Right renal pelvis (tissue), 4 donors: ENCODE measurements at places on chromosomes 3 and 15. TPM values are rescaled to one million over a fixed set of nuclear protein-coding genes. Genes with fewer than 3 reads are reported as not detected.

GRCh38 chr15:99454941-99455788, 110.6 kb upstream of the MEF2A start:
- peak; percentile 51 for DNase-seq

DNA sequence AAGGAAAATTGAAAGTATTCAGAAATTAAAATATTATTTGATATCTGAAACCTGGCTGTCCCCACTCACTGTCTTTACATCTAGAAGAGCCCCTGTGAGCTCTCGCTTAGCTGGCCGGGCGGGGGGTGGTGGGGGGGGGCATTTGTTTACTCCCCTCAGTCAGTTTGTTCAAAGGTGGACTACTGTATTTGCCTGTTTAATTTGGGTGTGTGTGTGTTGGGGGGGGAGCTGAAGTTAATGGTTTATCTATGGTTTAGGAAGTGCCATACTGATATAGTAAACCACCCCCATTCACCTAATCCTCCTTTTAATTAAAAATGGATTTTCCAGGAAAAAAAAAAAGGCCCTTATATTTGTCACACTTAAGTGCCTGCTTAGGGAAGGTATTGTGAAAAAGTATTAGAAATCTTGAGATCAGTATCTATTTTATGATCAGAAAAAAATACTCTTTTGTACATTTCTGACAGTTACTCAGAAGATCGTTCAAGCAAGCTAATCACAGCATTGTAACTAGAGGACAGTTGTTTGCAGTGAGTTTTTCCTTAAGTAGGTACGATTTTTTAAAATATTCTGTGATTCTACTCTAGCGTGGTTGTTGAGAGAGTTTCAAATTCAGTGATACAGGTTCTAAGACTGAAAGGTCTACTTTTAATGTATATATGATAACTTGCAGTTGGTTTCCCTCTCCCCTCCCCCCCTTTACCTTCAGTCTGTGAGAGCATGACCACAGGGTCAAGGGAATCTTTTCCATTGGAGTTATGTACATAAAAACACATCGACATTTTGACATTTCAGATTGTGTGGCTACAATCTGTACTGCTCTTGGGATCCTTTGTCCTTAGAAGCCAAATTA, 8.5 kb downstream of the NR2F2 start:
- no peak for DNase-seq

GRCh38 chr15:101501703-101502373, 12.3 kb upstream of the PCSK6 start:
- no peak for DNase-seq

GRCh38 chr3:45948311-45948781, 5.1 kb downstream of the CXCR6 start:
- DNase-seq = no peak

GRCh38 chr3:143884861-143885260, 36.6 kb upstream of the SLC9A9 start:
- no peak for DNase-seq

DNA sequence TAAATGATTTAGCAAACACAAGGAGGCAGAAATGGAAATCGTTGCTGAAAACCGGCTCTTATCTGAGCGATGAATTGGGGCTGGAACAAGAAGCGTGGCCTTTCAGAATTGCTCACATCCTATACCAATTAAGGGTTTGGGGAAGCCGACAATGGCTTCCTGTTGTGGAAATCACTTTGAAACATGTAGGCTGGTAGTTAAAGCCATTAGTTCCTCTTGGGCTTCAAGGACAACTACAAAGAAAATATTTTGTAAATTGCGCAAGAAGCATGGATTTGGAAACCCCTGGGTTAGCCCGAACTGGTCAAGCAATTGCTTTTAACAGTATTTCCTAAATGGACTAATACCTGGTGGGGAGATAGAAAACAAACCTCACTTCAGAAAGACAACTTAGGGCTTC, 182.4 kb downstream of the ADAMTS9 start:
- DNase-seq = no peak

GRCh38 chr15:99399061-99399460, 147.8 kb downstream of the LRRC28 start:
- DNase-seq = no peak

- DNase-seq = no peak
Observed at GRCh38 chr3:47581422-47581821, 2.8 kb upstream of the CSPG5 start.

GRCh38 chr15:74215958-74216357, 13.4 kb upstream of the STRA6 start:
- no peak for DNase-seq

GRCh38 chr3:101722394-101723173, 1.8 kb upstream of the CEP97 start:
- DNase-seq = no peak

DNA sequence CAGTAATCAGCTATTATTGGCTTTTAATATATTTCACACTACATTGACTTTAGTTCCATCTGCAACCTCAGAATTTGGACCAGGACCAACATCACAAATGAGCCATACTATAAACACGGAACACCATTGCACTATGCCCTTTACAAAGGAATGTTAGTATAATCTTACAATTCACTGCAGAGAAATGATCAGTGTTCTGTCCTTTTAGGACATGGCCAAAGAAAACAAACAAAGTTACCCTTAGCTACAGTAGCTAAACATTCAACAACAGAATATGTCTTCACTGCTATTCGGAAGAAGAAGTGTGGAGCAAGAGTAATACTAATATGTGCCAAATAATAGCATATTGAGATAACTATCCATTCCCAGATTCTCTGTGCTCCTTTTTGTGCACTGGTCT, 90.4 kb downstream of the NAALADL2 start:
- no peak for DNase-seq

GRCh38 chr3:108227131-108227530, 4.9 kb upstream of the IFT57 start:
- no peak for DNase-seq

GRCh38 chr3:143826296-143826695, 22.0 kb downstream of the SLC9A9 start:
- no peak for DNase-seq

- DNase-seq = no peak
Observed at GRCh38 chr15:74434263-74435136, 742 bp upstream of the SEMA7A start.

GRCh38 chr3:23619705-23620637, 185.8 kb upstream of the UBE2E1 start:
- no peak for DNase-seq

DNA sequence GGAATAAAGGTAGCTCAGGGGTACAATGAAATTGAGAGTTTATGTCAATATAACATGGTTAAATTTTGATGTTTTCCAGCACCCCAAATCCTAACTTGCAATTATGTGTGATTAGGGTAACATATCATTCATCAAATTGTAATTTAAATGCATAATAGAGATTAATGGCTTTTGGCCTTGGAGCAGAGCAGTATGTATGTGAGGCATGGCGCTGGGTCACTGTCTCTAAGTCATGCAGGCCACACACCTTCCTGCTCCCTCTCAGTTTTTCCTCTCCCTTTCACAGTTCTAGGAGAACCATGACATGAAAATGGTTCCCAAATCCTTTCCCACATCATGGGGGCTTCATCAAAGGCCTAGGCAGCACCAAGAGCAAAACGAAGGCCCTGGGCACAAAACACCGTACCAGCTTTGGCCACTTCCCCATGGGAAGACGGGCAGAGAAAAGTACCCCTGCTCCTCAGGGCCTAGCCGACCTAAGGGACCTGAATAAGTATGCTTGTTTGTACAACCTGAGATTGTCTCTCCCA, 3.9 kb upstream of the SRP14 start:
- DNase-seq = no peak

- no peak for DNase-seq
Observed at GRCh38 chr15:31222773-31223341, 103.8 kb upstream of the KLF13 start.

- no peak for DNase-seq
Observed at GRCh38 chr15:71219645-71220044, 104.4 kb downstream of the THSD4 start.

GRCh38 chr3:130395916-130396315, 50.4 kb downstream of the COL6A5 start:
- DNase-seq = no peak

GRCh38 chr15:68478853-68479252, 46.9 kb upstream of the ITGA11 start:
- no peak for DNase-seq

DNA sequence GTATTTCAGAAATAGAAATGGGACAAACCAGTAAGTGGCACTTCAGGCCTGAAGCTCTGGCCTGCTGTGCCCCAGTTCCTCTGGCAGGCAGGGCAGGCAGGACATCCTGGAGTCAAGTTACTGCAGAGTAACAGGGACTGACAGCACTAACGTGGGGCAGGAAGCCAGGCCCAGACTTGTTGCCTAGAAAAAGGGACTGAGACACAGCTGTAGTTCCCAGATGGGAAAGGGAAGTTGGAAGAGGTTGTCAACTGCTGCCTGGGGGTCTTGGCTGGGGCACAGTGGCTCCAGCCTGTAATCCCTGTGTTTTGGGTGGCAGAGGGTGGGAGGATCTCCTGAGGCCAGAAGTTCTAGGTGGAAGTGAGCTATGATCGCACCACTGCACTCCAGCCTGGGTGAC, 171.9 kb downstream of the FMN1 start:
- no peak for DNase-seq

GRCh38 chr3:110925798-110926197, 145.8 kb upstream of the NECTIN3 start:
- no peak for DNase-seq

DNA sequence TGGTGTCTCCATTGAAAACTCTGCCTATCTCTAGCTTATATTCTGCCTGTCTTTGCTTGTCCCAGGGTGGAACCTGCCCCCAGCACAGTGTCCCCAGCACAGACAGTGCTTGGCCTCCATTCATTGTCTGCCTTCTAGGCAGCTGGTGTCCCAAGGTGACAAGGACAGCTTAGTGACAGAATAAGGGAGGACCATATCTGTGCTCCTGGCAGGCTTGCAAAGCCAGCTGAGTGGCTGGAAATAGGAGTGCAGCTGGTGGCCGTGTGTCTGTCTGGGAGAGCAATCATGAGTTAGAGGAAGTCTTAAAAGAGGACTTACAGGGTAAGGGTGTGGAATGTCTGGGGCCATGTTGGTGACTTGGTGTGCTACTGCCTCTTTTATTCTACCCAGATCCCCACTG, 33.4 kb downstream of the SCN5A start:
- DNase-seq = no peak

SEMA7A gene
- polyA plus RNA-seq = 7.9 TPM

RASGRF1 gene
- polyA plus RNA-seq = 0.19 TPM

MYZAP gene
- 7.2 TPM for polyA plus RNA-seq

LARP6 gene
- polyA plus RNA-seq = 17.2 TPM

PARP3 gene
- 17.6 TPM for polyA plus RNA-seq

FGD5 gene
- 22.9 TPM for polyA plus RNA-seq

TLR9 gene
- polyA plus RNA-seq = 0.27 TPM

CKMT1B gene
- polyA plus RNA-seq = 3.5 TPM

SLC41A3 gene
- 86.7 TPM for polyA plus RNA-seq

LMAN1L gene
- 0.10 TPM for polyA plus RNA-seq

MEIS2 gene
- 160 TPM for polyA plus RNA-seq

CCDC33 gene
- polyA plus RNA-seq = 3.9 TPM
